ENCODE measurements at places on chromosomes 11 and 22.

DNA sequence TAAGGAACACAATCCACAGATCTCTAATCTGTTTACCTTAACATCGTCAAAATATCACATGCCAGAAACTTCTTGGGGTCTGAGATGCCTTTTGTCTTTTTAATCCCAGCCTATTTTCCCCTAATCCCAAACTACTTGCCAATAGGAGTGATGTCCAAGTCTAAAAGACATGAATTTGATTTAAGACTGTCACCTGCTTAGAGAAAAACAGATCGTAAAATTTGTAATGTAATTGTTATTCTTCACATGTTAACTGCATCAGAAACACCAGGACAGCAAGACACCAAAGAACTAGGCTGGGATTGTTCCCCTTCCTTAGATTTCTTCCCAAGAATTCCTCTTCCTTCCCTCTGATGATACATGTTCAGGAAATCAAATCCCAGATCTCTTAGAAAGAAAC, 198.1 kb upstream of the ARHGAP20 start:
- no peaks in the 10 kb centered on the region for H3K36me3 ChIP-seq
- H3K4me3 ChIP-seq = no peak overlapping the region
- H3K27ac ChIP-seq = no peak overlapping the region
- no peak for DNase-seq
- no peaks in the 10 kb centered on the region for H3K4me1 ChIP-seq
- H3K27me3 ChIP-seq = no peaks in the 10 kb centered on the region

GRCh38 chr11:114556135-114556534, 3.5 kb downstream of the NXPE1 start:
- DNase-seq = no peak
- H3K27me3 ChIP-seq = no peaks in the 10 kb centered on the region
- H3K4me1 ChIP-seq = no peaks in the 10 kb centered on the region
- no peak overlapping the region for H3K4me3 ChIP-seq
- no peaks in the 10 kb centered on the region for H3K36me3 ChIP-seq
- no peak overlapping the region for H3K27ac ChIP-seq

- H3K4me3 ChIP-seq = no peak overlapping the region
- H3K36me3 ChIP-seq = no peaks in the 10 kb centered on the region
- no peaks in the 10 kb centered on the region for H3K27me3 ChIP-seq
- DNase-seq = peak; percentile 13
- no peaks in the 10 kb centered on the region for H3K4me1 ChIP-seq
Observed at GRCh38 chr22:37999640-38000272, 15.4 kb upstream of the SOX10 start.

DNA sequence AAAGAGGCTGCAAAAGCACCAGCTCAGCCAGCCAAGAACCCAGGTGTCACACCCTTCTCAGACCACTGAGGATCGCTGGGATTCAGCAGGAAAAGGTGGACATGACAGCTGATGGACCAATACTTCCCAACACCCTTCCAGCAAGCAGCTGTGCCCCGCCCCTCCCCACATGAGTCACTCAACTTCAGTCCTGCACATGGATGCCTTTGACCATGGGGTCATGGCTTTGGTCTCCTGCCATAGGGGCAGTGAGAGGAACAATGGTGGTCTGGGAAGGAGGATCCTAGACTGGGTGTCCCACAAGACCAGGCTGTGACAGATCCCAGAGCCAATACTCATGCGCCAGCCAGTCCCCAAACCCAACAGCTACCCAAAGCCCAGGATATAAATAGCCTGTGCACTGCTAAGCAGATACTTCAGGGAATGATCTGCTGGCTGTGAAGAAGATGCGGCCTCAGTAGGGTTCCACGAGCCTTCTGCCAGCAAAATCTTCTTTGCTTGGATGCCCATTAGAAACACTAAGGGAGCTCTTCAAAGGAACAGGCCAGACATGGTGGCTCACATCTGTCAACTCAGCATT, 5.5 kb upstream of the RGL4 start:
- H3K27ac ChIP-seq = no peak overlapping the region
- H3K4me1 ChIP-seq = no peaks in the 10 kb centered on the region
- H3K36me3 ChIP-seq = peaks cover 16% of the 10 kb centered on the region
- H3K4me3 ChIP-seq = no peak overlapping the region

GRCh38 chr11:109853156-109853776, 239.9 kb upstream of the ZC3H12C start:
- no peak overlapping the region for H3K4me3 ChIP-seq
- no peak overlapping the region for H3K27ac ChIP-seq
- no peaks in the 10 kb centered on the region for H3K36me3 ChIP-seq
- DNase-seq = no peak
- H3K27me3 ChIP-seq = no peaks in the 10 kb centered on the region

- no peak for DNase-seq
- H3K36me3 ChIP-seq = no peaks in the 10 kb centered on the region
- H3K4me3 ChIP-seq = no peak overlapping the region
- H3K27me3 ChIP-seq = no peaks in the 10 kb centered on the region
- peaks cover 7% of the 10 kb centered on the region for H3K4me1 ChIP-seq
- no peak overlapping the region for H3K27ac ChIP-seq
Observed at GRCh38 chr11:61061081-61061826, 41.0 kb upstream of the CD5 start.

- DNase-seq = no peak
- no peaks in the 10 kb centered on the region for H3K27me3 ChIP-seq
- no peaks in the 10 kb centered on the region for H3K4me1 ChIP-seq
- no peaks in the 10 kb centered on the region for H3K36me3 ChIP-seq
- no peak overlapping the region for H3K27ac ChIP-seq
Observed at GRCh38 chr11:42003801-42004200, 544.3 kb upstream of the LRRC4C start.

GRCh38 chr11:17476317-17477083, at the start of gene ABCC8:
TSS of gene ABCC8 (minus strand) at chr11:17476845. CDS start at chr11:17476776, 69 bp downstream.
- no peak for DNase-seq
- peak within 1 kb of the TSS; percentile 41 for H3K4me3 ChIP-seq
- no peak within 1 kb of the TSS for H3K27ac ChIP-seq
- no peaks in the 10 kb centered on the region for H3K27me3 ChIP-seq
- no peaks in the 10 kb centered on the region for H3K36me3 ChIP-seq

- H3K27ac ChIP-seq = peak overlapping the region; percentile 98
- H3K4me3 ChIP-seq = peak overlapping the region; percentile 4
- no peaks in the 10 kb centered on the region for H3K27me3 ChIP-seq
- peaks cover 2% of the 10 kb centered on the region for H3K36me3 ChIP-seq
- peaks cover 54% of the 10 kb centered on the region for H3K4me1 ChIP-seq
- no peak for DNase-seq
Observed at GRCh38 chr22:38309614-38310517, 7.4 kb downstream of the CSNK1E start.

GRCh38 chr22:46763051-46763705, 728 bp downstream of the TBC1D22A start:
- H3K4me3 ChIP-seq = peak overlapping the region; percentile 90
- H3K36me3 ChIP-seq = no peaks in the 10 kb centered on the region
- no peaks in the 10 kb centered on the region for H3K27me3 ChIP-seq

GRCh38 chr11:36292311-36292722, 3.1 kb upstream of the COMMD9 start:
- H3K36me3 ChIP-seq = no peaks in the 10 kb centered on the region
- no peak overlapping the region for H3K4me3 ChIP-seq
- H3K4me1 ChIP-seq = peaks cover 13% of the 10 kb centered on the region
- no peak overlapping the region for H3K27ac ChIP-seq

GRCh38 chr11:21582791-21583190, 610.1 kb upstream of the ANO5 start:
- no peaks in the 10 kb centered on the region for H3K27me3 ChIP-seq
- H3K27ac ChIP-seq = no peak overlapping the region
- no peak for DNase-seq
- H3K4me3 ChIP-seq = no peak overlapping the region
- no peaks in the 10 kb centered on the region for H3K36me3 ChIP-seq
- H3K4me1 ChIP-seq = no peaks in the 10 kb centered on the region

- no peak overlapping the region for H3K4me3 ChIP-seq
- no peaks in the 10 kb centered on the region for H3K36me3 ChIP-seq
- H3K4me1 ChIP-seq = peaks cover 3% of the 10 kb centered on the region
- no peaks in the 10 kb centered on the region for H3K27me3 ChIP-seq
Observed at GRCh38 chr11:88352139-88352538, 14.6 kb upstream of the CTSC start.

GRCh38 chr22:21701384-21701971, 34.1 kb downstream of the YPEL1 start:
- peaks cover 34% of the 10 kb centered on the region for H3K4me1 ChIP-seq
- H3K27me3 ChIP-seq = no peaks in the 10 kb centered on the region
- H3K27ac ChIP-seq = no peak overlapping the region
- peaks cover 6% of the 10 kb centered on the region for H3K36me3 ChIP-seq
- H3K4me3 ChIP-seq = no peak overlapping the region

- H3K27me3 ChIP-seq = no peaks in the 10 kb centered on the region
- no peak overlapping the region for H3K27ac ChIP-seq
- peaks cover 62% of the 10 kb centered on the region for H3K36me3 ChIP-seq
- no peak for DNase-seq
- H3K4me3 ChIP-seq = no peak overlapping the region
Observed at GRCh38 chr22:39313258-39314001, 6.0 kb downstream of the RPL3 start.

DNA sequence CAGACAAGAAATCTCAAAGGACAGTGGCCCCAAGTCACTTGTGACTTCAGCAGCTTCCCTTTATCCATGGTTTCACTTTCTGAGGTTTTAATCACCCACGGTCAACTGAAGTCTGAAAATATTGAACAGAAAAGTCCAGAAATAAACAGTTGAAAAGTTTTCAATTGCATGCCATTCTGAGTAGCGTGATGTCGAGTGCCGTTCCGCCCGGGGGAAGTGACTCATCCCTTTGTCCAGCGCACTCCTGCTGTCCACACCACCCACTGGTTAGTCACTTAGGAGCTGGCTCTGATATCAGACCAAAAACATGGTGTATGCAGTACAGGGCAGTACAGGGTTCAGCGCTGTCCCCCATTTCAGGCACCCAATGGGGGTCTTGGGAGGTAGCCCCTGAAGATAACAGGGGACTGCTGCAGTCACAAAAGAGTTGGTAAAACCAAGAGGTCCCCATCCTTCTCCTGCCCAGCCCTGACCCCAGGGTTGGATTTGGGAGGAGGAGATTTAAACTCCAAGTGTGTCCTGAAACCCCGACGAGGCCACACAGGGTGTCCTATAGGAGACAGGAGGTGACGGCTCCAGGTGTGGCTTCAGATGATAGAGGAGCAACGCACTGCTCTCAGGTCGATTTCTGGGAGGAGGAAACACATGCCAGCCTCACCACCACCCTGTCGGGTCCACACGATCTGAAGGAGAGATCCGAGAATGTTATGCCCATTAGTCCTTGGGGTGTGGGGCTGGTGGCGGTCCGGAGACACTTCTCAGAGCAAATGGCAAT, 390.1 kb downstream of the CTTN start:
- no peaks in the 10 kb centered on the region for H3K27me3 ChIP-seq
- no peaks in the 10 kb centered on the region for H3K4me1 ChIP-seq
- DNase-seq = no peak
- no peak overlapping the region for H3K27ac ChIP-seq

- no peaks in the 10 kb centered on the region for H3K36me3 ChIP-seq
- no peaks in the 10 kb centered on the region for H3K27me3 ChIP-seq
- H3K4me3 ChIP-seq = no peak overlapping the region
- DNase-seq = no peak
Observed at GRCh38 chr11:46307369-46307768, 29.9 kb downstream of the CREB3L1 start.

DNA sequence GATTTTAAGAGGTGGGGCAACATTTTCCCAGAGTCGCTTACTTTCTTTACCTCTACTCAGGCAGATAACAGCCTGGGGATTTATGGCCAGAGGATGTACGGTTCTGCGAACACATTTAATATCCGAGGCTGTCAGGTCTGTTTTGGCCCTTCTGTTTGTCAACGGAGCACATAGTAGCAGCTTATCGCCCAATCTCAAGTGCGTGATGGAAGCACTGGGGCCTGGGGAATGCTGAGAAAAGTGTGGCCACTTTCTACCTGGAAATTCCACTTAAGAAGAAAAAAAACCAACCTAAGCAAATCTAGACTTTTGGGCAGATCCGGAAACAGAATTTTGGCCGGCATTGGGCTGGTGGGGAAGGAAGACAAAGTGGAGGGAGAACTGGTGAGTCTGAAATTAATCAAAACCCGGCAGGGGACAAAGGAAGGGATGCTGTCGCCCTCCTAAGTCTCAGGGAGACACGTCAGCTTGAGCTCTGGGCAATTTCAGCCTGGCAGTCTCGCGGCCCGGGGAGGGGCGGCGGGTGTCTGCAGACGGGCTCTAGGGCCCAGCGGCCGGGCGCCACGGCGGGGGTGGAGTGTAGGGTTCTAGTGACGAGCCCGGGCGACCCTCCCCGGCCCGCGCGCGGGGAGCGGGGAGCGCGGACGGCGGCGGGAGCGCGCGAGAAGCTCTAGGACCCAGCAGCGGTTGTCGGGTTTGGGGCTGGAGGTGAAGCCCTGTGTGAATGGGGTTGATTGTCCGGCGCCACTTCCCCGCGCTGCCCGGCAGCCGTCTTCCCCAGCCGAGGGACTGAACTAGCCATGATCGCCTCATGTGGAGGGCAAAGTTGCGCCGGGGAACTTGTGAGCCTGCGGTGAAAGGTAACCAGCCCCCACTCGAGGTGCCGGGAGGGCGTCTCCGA, at the start of gene AMOTL1:
Gene AMOTL1 (plus strand): TSS at position 656 of the 901 bp plus-strand sequence. CDS start 156 bp downstream, at position 812.
- H3K4me1 ChIP-seq = peaks cover 10% of the 10 kb centered on the region
- peak; percentile 84 for DNase-seq
- H3K27ac ChIP-seq = peak within 1 kb of the TSS; percentile 88
- no peaks in the 10 kb centered on the region for H3K27me3 ChIP-seq

GRCh38 chr11:72951888-72952287, 137.7 kb downstream of the ATG16L2 start:
- H3K4me3 ChIP-seq = no peak overlapping the region
- DNase-seq = no peak
- H3K27ac ChIP-seq = no peak overlapping the region
- H3K4me1 ChIP-seq = peaks cover 10% of the 10 kb centered on the region
- no peaks in the 10 kb centered on the region for H3K36me3 ChIP-seq

GRCh38 chr11:114243461-114244372, 52.5 kb upstream of the NNMT start:
- H3K36me3 ChIP-seq = peaks cover 86% of the 10 kb centered on the region
- DNase-seq = no peak
- peaks cover 10% of the 10 kb centered on the region for H3K4me1 ChIP-seq
- H3K4me3 ChIP-seq = no peak overlapping the region
- H3K27ac ChIP-seq = peak overlapping the region; percentile 36

DNA sequence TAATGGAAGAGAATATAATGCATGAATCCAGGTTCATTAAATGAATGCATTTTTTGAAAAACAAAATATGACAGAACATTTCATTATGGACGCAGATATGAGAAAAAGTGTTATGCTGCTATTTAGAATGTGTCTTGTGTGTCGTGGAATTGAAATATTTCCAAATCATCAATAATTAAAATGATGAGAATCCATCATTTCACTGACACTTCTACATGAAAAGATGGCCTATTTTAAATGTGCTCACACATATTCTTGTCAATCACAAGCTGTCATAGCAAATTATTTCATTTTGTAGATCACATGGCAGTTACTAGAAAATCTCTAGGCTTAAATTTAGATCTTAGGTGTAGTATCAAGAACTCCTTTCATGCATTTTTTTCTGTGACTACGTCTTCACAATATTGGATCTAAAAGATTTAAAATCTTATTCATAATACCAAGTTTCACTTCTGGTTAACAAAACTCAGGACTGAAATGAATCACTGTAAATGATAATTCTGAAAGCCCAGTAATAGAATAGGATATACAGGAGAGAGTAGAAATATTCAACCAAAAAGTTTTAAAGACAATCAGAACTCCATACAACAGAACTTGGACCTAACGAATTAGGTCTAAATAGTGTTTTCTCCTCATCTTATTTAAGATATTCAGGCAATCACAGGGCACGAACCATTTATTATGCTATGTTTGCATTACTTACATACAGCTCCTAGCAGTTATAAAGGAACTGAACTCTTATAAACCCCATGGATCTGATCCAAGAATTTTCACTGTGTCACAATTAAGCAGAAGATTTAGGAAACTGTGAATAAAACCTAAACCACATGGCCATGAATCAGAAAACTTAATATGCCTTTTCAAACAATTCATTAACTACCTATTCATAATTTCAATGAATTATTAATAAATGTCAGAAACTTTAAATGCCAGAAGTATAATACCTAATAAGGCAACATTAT, 67.7 kb downstream of the DCDC1 start:
- H3K4me3 ChIP-seq = no peak overlapping the region
- H3K27me3 ChIP-seq = no peaks in the 10 kb centered on the region
- H3K4me1 ChIP-seq = no peaks in the 10 kb centered on the region
- H3K27ac ChIP-seq = no peak overlapping the region
